Sciatic nerve (tissue), 2 donors: ENCODE measurements at places on chromosomes 3 and 15. TPM values are rescaled to one million over a fixed set of nuclear protein-coding genes. Genes with fewer than 3 reads are reported as not detected.

Gene RBMS3
- 161 TPM for total RNA-seq

Gene SLC35G2
- 8.0 TPM for total RNA-seq

Gene TRH
- total RNA-seq = not detected

Gene PPP1R14D
- total RNA-seq = not detected

Gene SLC6A11
- total RNA-seq = 1.4 TPM

DNA sequence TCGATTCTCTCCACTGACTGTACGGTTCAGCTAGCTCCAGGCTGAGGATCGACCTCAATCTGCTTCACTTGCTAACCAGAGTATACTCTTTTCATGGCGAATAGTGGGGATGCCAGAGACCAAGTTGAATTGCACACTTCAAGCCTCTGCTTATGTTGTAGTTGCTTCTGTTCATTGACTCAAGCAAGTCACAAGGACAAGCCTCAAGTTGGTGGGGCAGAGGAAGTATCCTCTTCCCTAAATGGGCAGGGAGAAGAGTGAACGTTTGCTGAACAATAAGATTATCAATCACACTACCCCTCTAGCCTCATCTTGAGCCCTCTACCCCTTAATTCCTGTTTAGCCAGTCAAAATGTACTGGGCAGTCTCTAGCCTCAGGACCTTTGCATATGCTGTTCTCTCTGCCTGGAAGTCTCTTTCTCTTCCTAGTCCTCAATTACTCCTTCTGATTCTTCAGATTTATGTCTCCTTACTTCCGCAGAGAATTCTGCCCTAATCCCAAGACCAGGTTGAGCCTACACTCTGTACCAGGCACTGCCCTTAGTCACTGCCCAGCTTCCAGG lies 390.4 kb upstream of the PROK2 start:
- DNase-seq = no peak

DNA sequence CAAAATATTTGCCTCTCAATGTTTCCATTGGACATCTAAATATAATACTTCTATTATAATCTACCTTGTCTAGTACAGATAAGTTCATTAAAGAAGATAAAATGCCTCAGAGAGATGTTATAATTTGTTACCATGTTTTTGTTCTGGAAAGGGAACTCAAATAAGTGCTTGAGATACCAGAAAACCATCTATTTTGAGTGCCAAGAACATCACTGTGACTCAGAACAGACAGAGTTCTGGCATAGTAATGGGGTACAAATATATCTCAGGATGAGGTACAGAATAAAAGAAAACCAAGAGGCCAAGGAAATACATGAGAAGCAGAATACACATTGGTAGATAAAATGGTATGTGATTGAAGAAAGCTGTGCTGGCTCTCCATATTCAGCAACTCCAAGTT lies 58.9 kb downstream of the IMPG2 start:
- DNase-seq = no peak

DNA sequence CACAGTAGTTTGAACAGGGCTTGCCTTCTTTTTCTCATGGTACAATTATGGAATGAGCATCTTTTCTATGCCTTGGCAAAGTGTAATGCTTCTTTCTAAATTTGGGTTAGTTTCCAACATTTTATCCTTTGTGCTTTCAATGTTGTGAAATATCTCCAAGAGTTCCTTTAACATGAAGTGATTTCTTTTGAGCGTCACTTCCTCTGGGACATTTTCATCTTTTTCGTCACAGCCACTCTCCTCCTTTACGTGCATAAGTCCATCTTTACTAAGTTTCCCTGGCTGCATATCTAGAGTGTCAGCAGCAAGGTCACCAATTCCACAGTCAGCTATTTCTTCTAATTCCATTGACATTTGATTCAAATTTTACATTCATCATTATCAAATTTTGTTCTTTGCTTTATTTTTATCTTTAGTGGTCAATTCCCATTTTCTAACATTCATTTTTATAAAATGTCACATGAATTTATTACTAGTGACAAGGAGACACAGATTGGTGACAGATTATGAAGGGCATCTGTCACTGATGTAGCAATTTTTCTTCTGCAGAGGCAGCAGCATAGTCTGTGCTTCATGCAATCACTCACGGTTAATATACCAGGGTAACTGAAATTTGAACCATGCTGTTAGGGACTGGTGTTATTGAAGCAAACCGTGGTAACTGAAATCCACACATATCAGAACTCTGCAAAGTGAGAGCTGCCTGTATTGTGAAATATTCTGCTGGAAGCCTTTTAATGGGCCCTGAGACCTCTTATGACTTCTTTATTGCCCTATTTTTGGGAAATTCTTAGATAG lies 126.5 kb upstream of the THBS1 start:
- DNase-seq = no peak

- no peak for DNase-seq
These were observed 38.6 kb downstream of the CCDC80 start for GRCh38 chr3:112602217-112602838.
